Activated CD4-positive, alpha-beta memory T cell treated with anti-CD3 and anti-CD28 coated beads, Interleukin-2, amount 10 ng/mL, durations not matched to agents 7 days and 5 days (primary cell): ENCODE measurements at places on chromosomes 7 and 10. TPM values are rescaled to one million over a fixed set of nuclear protein-coding genes. Genes with fewer than 3 reads are reported as not detected.

DNA sequence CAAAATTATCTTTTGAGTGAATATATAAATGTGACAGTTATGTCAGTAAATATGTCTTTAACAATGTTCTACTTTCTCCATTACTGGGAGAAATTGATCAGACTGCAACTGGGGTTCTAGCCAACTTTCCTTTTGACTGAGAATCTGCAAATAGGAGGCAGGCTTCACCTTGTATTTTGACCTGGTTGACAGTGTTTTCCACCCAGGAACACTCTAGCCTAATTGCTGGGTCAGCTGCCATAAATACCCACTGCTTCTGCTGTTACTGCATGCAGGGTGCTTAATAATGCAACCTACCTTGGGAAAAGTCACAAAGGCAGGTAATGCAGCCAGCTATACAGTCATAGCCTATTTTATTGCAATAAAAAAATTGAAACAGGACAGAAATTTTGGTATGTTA is 319.0 kb downstream of the DGKB start:
- H3K4me3 ChIP-seq: no peak overlapping the region
- no peak overlapping the region for H3K27ac ChIP-seq
- H3K4me1 ChIP-seq: no peaks in the 10 kb centered on the region
- no peaks in the 10 kb centered on the region for H3K27me3 ChIP-seq

Gene CPXM2
- total RNA-seq: not detected

DNA sequence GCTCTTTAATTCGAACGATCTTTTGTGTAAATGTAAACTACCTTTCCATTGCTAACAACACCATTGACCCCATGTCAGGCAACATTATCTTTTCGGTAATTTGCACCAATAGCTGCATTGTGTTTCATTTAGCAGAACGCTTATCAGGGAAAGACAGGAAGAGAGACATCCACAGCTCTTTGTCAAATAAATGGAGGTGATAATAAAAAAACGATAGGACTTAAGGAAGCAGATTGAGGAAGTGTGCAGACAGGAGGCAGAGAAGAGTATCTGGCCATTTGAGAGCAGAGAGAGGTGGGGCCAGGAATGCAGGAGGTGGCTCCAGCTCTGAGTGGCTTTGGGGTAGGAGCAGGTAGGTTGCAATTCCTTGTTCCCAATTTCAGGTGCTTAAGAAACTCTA is 37.5 kb upstream of the ADARB2 start:
- H3K27me3 ChIP-seq: no peaks in the 10 kb centered on the region
- no peak for DNase-seq
- H3K4me3 ChIP-seq: no peak overlapping the region
- no peaks in the 10 kb centered on the region for H3K36me3 ChIP-seq

- no peak overlapping the region for H3K4me3 ChIP-seq
- peaks cover 19% of the 10 kb centered on the region for H3K27me3 ChIP-seq
- no peak overlapping the region for H3K27ac ChIP-seq
- DNase-seq: no peak
Observed at GRCh38 chr7:149317986-149318672, 56.1 kb downstream of the ZNF783 start.

DNA sequence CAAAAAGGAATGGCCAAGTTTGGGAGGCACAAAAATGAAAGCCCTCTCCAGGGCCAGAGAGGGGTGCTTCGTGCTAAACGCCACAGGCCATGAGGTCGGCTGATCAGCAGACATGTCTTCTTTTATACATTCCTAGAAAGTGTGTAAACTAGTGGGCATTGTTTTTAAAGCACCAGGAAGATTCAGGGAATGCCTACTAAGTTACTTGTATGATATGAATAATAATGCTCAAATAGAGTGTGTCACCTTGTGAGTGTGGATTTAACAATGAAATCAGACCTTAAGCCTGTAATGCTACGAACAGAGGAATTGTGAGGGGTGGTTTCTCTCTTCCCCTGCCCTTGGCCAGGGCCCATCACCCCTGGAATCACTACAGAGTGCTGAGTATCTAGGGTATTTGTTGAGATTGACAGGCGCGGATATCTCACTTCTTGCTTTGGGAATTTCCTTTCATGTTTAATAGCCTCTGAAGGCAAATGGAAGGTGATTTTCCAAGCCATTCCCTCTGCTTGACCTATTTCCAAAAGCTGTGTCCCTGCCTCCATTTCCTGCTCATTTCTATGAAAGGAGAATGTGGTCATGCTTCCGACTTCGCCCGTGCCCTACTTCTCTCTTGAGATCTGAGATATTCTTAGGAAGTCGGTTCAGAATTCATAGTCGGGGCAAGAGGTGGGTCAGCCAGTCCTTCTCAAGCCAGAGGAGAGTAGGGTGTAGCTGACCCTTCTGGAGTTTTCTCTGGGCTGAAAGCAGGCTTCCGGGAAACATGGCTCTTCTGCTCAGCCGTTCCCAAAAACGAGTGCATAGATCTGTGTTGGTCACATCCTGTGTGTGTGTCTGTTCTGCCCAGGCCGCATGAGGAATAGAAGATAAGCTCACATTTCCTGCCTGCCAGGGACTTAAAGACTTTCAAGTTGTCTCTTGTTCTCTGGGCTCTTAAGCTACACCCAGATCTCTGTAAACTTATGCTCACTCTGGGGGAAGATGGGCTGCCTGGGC is 167.8 kb upstream of the ITGB1 start:
- peak; percentile 62 for DNase-seq
- H3K36me3 ChIP-seq: peaks cover 42% of the 10 kb centered on the region
- H3K4me1 ChIP-seq: peaks cover 87% of the 10 kb centered on the region

DNA sequence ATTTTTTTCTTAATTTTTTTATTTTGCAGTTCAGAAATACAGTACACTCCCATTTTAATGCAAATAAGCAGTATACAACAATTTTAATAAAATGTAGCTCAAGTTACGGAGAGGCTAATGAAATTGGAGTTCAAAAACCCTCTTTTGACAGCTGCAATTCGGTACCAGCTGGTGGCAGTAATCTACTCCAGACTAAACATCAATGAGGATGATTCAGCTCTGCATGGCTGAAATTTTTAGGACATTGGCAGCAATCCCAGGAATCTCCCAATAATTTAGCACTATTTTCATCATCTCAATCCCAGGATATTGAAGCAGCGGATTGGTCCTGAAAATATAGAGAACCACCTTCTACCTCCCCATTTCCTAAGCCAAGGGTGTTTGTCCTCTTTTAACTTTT is 278.8 kb downstream of the CACNA2D1 start:
- no peak overlapping the region for H3K27ac ChIP-seq
- no peak for DNase-seq
- H3K4me1 ChIP-seq: no peaks in the 10 kb centered on the region
- H3K4me3 ChIP-seq: no peak overlapping the region

Gene UFSP1
- 2.1 TPM for total RNA-seq

Gene SERPINE1
- 0.23 TPM for total RNA-seq

Gene MAT1A
- total RNA-seq: not detected

Gene GARS1
- 264 TPM for total RNA-seq

DNA sequence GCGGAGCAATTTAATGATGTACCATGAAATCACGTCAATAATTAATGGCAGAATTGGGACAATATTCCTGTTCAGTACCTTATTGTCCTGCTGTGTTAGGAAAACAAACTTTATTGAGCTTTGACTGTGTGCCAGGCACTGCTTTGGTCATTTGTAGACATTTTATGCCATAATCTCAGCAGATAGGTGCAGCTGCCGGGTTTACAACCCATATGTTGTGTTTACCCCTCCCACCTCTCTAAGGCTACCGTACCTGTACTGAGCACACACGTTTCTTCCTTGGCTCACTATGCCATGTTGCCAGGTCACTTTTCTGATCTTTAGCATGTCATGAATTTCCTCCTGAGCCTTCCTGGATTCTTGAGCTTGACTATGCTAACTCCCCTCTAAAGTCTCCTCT is 422.2 kb downstream of the PHTF2 start:
- H3K4me1 ChIP-seq: no peaks in the 10 kb centered on the region
- no peak for DNase-seq
- H3K36me3 ChIP-seq: no peaks in the 10 kb centered on the region
- no peak overlapping the region for H3K27ac ChIP-seq

GRCh38 chr10:63137306-63137705 is 4.2 kb downstream of the NRBF2 start:
- H3K4me1 ChIP-seq: peaks cover 50% of the 10 kb centered on the region
- no peak overlapping the region for H3K4me3 ChIP-seq
- DNase-seq: no peak
- peaks cover 39% of the 10 kb centered on the region for H3K36me3 ChIP-seq
- no peaks in the 10 kb centered on the region for H3K27me3 ChIP-seq

- peak; percentile 37 for DNase-seq
- H3K27ac ChIP-seq: no peak overlapping the region
- no peaks in the 10 kb centered on the region for H3K36me3 ChIP-seq
- H3K27me3 ChIP-seq: no peaks in the 10 kb centered on the region
- H3K4me1 ChIP-seq: peaks cover 39% of the 10 kb centered on the region
Observed at GRCh38 chr10:31099664-31100063, 68.0 kb upstream of the ZNF438 start.

- peaks cover 20% of the 10 kb centered on the region for H3K4me1 ChIP-seq
- no peaks in the 10 kb centered on the region for H3K27me3 ChIP-seq
- no peak for DNase-seq
- H3K4me3 ChIP-seq: peak overlapping the region; percentile 80
- H3K36me3 ChIP-seq: no peaks in the 10 kb centered on the region
Observed at GRCh38 chr7:47991270-47991669, 11.9 kb upstream of the HUS1 start.

DNA sequence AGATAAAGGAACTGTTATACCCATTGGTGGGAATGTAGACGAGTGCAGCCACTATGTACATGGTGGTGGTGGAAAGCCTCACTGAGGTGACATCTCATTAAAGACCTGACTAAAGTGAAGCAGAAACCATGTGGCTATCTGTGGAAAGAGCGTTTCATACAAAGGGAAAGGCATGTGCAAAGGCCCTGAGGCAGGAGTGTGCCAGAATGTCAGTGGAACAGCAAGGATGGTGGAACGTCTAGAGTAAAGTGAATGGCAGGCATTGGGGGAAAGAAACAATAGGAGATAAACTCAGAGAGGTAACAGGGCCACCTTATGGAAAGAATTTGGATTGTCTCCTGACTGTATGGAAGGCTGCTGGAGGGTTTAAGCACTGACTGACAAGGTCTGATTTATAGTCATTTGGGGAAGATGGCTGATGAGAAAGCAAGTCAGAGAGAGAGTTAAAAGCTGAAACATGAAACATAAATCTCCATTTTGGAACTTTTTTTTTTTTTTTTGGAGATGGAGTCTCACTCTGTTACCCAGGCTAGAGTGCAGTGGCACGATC is 245.7 kb downstream of the STK31 start:
- H3K27me3 ChIP-seq: peaks cover 3% of the 10 kb centered on the region
- no peak overlapping the region for H3K27ac ChIP-seq
- H3K36me3 ChIP-seq: no peaks in the 10 kb centered on the region

Gene FOXI2
- not detected for total RNA-seq

- H3K36me3 ChIP-seq: no peaks in the 10 kb centered on the region
- no peak overlapping the region for H3K4me3 ChIP-seq
- no peak overlapping the region for H3K27ac ChIP-seq
- peaks cover 3% of the 10 kb centered on the region for H3K27me3 ChIP-seq
- DNase-seq: no peak
- H3K4me1 ChIP-seq: no peaks in the 10 kb centered on the region
Observed at GRCh38 chr7:75836798-75837197, 23.2 kb upstream of the CCL24 start.

Gene CDK1
- total RNA-seq: 125 TPM

- no peak overlapping the region for H3K27ac ChIP-seq
- no peaks in the 10 kb centered on the region for H3K27me3 ChIP-seq
Observed at GRCh38 chr10:48445932-48446331, 139.5 kb downstream of the MAPK8 start.

DNA sequence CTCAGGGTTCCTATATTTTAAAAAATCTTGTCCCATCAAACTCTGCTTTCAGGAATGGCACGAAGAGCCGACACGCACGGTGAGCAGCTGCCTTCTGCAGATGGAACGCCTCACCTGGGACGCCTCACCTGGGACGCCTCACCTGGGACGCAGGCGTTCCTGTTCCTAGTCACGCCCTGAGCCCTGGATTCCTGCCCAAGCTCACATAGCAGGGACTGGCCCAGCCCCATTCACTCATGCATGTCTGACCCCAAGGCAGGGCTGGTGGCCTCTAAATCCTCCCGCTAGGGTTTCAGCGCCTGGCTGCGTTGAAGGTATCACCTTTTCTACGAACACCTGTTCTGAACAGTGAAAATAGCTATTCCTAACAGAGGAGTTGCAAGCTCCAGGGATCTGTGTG is 49.8 kb downstream of the CARD11 start:
- H3K4me1 ChIP-seq: peaks cover 6% of the 10 kb centered on the region
- H3K36me3 ChIP-seq: peaks cover 86% of the 10 kb centered on the region
- H3K27me3 ChIP-seq: no peaks in the 10 kb centered on the region
- no peak overlapping the region for H3K27ac ChIP-seq

- H3K27me3 ChIP-seq: peaks cover 6% of the 10 kb centered on the region
- H3K27ac ChIP-seq: no peak overlapping the region
- no peak overlapping the region for H3K4me3 ChIP-seq
- H3K36me3 ChIP-seq: peaks cover 37% of the 10 kb centered on the region
Observed at GRCh38 chr10:112535531-112535951, 88.5 kb downstream of the VTI1A start.

Gene CDC123
- total RNA-seq: 95.1 TPM

Gene LRRD1
- not detected for total RNA-seq

Gene TMEM178B
- total RNA-seq: 1.7 TPM

DNA sequence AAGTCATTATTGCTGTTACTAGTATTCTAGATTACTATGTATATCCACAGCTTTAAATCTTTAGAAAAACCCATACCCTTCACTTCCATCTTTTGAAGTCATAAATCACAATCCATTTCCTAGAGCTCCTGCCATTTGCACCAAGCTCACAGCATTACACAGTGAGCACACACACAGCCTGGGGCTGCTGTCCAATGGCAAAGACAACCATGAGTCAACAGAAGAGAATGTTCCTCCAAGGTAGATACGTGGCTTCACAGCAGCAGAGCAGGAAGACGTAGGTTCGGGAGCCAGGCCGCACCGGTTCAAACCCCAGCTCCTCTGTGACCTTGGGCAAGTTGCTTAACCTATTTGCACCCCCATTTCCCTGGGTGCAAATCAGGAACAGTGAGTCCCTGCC is 234.6 kb downstream of the DIP2C start:
- no peak overlapping the region for H3K4me3 ChIP-seq
- H3K36me3 ChIP-seq: no peaks in the 10 kb centered on the region
- no peak overlapping the region for H3K27ac ChIP-seq
- no peak for DNase-seq
- H3K27me3 ChIP-seq: peaks cover 17% of the 10 kb centered on the region
- peaks cover 23% of the 10 kb centered on the region for H3K4me1 ChIP-seq

DNA sequence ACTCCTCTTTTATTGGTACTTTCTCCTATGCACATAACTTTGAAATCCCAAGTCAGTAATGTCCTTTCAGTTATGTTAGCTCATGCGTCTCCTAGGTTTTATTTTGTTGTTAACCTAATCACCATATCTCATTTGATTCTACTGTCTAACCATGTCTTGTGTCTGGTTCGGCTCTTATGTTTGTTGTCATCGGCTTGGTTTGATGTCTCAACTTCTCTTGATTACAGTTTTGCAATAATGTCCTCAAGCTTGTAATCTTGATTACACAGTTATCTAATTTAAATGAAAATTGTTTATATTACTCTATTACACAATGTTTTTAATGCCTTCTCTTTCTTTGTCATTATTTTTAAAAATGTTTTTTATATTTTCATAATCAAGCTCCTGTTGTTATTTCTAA is 35.9 kb upstream of the SEMA3A start:
- H3K4me3 ChIP-seq: no peak overlapping the region
- H3K27ac ChIP-seq: no peak overlapping the region
- H3K27me3 ChIP-seq: no peaks in the 10 kb centered on the region
- no peak for DNase-seq
- H3K36me3 ChIP-seq: no peaks in the 10 kb centered on the region
